Activated CD8-positive, alpha-beta memory T cell treated with anti-CD3 and anti-CD28 coated beads, Interleukin-2, amount 50 U/mL, for 48 hours (primary cell): ENCODE measurements at places on chromosomes 3 and 15.

GRCh38 chr3:76349715-76350480, 564.5 kb upstream of the ZNF717 start:
- no peak for DNase-seq

DNA sequence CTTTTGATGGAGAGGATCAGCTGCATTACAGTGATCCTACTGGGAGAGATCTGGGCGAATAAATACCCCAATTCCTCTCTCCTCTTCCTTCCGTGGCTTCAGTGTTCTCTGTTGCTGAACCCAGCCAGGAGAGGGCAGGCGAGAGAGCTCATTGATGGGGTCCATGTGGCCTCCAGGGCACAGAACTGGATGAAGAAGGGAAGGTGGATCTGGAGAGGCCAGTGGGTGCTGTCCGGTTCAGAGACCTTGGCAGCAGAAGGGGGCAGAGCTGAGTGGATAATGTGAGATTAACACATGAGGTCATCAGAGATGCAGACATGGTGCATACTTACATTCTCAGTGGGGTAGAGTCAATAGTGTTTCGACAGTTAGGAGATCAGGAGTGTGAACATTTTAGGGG, 193.6 kb downstream of the CLSTN2 start:
- peak; percentile 52 for DNase-seq

DNA sequence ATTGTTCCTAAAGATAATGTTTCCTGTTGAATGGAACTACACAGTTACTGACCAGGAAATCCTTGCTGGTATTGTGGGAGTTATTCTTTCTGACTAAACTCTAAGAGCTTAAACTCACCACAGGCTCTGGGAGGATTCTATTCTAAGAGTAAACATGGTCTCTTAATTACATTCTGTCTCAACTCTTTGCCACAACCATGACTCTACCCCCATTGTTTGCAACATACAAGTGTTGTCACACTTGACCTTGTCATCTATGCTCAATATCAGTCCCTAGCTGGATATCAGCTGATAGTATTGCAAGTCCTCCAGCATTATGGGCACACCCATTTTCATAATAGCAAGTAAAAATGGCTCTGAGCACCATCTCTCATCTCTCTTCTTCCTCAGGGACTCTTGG, 29.6 kb upstream of the SECISBP2L start:
- no peak for DNase-seq

- no peak for DNase-seq
These were observed 996.4 kb upstream of the CFAP20DC start for GRCh38 chr3:60046210-60046609.

- no peak for DNase-seq
These were observed 192.5 kb downstream of the SHQ1 start for GRCh38 chr3:72655723-72656122.

GRCh38 chr15:25807063-25807462, 56.1 kb downstream of the ATP10A start:
- DNase-seq: no peak

DNA sequence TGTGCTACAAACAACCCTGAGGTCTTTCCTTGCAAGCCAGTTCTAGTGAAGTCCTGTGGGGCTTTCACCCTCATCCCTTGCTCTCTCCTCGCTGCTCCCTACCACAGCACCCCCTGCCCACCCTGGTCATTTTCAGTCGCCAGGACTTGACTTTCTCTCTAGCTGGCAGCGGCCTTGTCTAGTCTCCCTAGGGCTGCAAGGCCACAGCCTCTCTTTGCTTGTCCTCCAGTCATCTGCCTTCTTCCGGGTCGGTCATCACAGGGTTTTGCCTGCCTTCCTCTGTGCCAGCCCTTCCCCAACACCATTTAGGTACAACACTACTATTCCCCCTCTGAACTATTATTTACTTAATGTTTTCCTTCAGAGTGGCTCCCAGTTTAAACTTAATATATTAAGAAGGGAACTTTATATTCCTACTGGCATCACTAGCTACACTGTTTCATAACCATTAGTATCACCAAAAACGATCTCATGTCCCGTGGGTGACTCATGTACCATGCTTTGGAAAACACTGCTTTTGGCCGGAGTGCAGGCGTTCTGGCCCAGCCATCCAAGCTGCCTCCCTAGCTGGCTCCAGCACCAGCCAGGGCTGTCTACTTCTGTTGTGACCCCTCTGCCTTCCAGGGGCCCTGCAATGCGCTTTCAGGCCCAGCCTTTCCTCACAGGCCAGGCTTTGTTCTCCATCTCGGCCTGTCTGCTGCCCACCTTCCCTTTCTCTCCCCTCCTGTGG, 21.4 kb downstream of the FAH start:
- DNase-seq: no peak

- DNase-seq: no peak
These were observed 550.7 kb upstream of the LMCD1 start for GRCh38 chr3:7950890-7951289.

DNA sequence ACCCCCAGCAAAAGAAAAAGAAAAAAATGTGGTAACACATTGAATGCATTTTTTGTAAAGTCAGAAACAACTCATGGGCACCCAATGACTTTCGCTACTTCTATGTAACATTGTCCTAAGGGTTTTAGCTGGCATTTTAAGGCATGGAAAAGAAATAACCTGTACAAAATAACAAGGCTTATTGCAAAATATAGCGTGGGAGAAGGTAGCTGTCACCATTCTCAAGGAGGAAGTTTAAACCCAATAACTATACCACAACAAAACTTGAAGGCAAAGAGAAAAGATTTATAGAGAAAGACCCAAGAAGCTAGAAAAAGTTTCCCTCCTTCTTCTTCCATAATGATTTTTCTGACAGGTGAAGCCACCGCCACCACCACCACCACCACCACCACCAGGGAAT, 55.7 kb upstream of the ACP3 start:
- no peak for DNase-seq

DNA sequence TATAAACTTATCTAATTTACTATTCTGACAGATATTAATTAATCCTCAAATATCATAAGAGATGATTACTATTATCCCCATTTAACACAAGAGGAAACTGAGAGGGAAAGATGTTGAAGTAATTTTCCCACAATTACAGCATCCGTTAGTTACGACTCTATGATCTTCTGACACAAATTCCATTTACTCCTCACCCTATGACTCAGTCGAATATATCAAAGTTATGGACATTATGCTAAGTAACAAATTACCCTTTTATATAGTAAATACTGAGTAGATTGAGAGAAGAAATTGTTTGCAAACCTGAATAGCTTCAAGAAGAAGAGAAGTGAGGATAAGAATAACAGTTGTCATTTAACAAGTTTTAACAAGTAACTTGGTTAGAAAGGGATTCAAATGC, 340.0 kb downstream of the TBC1D5 start:
- no peak for DNase-seq

- no peak for DNase-seq
These were observed 159.0 kb upstream of the CHRNA7 start for GRCh38 chr15:31871166-31871886.

DNA sequence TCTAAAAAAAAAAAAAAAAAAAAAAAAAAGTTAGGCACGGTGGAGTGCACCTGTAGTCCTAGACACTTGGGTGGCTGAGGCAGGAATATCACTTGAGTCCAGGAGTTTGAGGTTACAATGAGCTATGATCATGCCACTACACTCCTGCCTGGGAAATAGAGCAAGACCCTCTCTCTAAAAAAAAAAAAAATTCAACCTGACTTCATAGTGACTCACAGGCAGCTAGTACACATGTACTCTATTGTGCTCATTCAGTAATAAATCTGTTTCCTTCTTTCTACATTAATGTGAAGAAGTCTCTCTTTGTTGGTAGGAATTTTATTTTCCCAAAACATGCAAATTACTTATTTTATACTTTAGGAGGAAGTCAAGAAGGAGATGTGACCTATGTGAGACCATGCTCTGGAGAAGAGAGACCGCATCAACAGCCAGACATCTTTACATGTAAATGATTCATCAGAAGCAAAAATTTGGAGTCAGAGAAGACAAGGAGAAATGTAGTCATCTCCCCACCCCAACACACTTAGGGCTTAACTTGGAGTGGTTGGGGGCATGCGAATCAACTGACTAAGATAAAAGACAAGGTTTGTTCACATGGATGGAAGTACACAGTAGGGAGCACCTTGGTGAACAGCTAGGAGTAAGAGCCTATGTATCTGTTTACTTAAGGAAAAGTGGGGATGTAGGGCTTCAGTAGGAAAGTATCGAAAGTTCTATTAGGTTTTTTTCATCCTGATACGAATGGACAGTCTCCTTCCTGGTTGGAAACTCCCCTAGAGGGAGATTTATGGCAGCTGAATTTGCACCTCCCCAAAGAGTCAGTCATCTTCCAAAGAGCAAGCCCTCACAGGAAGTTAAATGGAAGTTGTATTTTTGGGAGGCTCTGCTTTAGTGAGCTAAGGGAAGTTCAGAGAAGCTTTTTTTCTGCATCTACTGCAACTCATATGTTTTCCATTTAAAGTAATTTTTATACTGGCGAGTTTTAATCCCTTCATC, 23.0 kb upstream of the NMD3 start:
- DNase-seq: no peak

DNA sequence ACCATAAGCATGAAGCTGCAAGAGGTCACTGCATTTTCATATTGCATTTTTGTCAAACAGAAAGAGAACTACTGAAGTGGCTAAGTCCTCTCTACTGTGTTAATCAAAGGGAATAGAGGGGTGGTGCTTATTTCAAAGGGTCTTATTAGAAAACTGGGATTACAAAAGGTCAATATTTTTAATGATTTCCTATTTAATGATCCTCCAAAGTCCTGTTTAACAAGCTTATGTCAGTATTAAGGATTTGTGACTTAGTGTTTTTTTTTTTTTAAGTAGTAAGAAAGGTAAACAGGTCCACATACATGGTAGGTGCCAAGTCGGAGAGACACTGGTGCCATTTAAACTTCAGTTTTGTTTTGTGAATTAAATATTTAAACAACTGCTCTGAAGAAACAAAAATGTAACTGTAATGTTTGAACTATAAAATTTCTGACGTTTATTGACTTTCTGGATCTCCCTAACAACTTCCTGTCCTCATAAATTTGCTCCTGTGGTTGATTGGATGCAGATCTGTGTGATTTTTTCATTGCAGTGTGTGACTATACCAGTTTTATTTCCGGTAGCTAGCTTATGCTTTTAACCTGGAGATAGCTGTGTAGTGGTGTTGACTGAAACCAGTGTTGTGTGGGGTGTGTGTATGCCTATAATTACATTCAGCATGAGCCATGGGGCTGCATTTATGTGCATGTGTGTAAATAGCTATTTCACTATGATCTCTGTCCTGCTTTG, 8.6 kb upstream of the CACNA1D start:
- DNase-seq: no peak

GRCh38 chr3:181987736-181988135, 276.0 kb downstream of the SOX2 start:
- DNase-seq: no peak

- DNase-seq: no peak
These were observed 15.6 kb downstream of the LRRK1 start for GRCh38 chr15:100934726-100935125.
